ENCODE measurements at places on chromosomes 7 and 10.

- DNase-seq: no peak
These were observed 18.0 kb downstream of the RBAK start for GRCh38 chr7:5063698-5064097.

DNA sequence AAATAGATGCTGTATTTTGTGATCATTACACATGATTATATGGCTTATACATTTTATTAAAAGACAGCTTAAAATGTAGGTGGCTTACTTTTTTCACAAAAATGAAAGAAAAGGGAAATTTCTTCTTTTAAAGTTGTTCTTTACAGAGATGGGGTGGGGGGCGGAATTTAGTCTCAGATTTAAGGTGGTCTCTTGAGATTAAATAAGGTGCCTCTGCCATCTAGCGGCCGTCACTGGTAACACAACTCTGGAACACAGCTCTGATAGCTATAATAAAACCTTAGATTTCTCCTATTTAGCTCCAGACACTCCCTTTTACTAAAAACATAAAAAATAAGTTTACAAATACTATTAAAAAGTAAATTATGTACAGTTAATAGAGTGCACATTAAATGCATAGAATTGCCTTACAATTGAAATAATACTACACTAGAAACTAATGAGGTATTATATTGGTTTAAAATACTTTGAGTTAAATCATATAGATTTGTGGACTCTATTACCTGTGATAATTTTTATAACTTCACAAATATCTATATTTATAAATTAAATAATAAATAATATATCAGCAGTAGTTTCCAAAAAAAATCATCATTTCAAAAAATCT lies 210.9 kb downstream of the DGKB start:
- peak; percentile 42 for DNase-seq

DNA sequence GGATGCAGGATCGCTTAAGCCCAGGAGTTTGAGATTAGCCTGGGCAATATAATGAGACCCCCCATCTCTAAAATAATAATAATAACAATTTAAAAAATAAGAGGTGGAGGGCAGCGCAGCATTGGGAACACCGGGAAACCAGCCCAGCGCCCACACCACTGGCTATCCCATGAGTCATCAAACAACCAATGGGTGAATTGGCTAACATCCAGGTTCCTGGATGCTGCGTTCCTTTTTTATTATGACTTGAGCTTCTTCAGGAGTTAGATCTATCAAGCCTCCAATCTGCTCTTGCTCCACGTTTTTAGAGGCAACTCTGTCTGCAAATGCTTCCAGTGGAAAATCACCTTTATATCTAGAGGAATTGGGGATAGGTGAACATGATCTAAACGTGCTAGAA lies 10.0 kb upstream of the LRRC4 start:
- no peak for DNase-seq

GRCh38 chr7:89311886-89312285 lies 516.3 kb upstream of the TEX47 start:
- no peak for DNase-seq

DNA sequence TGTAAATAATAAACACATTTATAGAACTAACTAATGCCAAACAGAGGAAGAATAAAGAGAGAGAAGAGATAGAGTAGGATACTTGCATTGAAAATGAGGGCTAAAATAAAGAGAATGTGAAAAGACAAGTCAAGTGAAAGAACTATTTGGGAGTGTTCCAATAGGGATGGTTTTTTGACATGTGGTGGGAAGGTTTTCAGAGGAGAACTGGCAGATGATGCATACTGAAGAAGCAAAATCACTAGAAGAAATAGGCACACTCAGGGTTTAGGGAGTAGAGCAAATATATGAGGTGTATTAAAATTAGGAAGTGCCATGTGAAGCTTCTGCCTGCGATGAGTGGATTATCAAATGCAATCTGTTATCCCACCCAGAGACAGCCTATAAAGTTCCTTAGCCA lies 744.8 kb downstream of the REEP3 start:
- no peak for DNase-seq

GRCh38 chr10:102998399-102998907 lies 80.4 kb downstream of the CNNM2 start:
- DNase-seq: no peak

- no peak for DNase-seq
These were observed 1.4 kb upstream of the CREB5 start for GRCh38 chr7:28410628-28411531.

DNA sequence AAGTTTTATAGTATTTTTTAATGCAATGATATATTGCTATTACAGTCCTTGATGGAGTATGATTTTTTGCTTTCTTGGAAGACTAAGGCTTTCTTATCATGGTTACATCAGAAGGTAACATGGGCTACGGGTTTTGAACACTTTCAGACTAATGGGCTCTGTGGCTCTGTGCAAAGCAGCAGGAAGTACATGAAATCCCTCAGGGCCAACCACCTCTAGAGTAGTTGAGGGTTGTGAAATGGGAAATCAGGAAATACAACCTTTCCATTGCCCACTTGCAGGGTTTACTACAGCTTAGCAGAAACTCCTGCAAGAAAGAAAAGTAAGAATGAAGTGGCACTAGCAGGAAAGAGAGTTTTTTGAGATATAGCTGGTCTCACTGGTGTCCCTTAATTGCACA lies 853.5 kb downstream of the KCNMA1 start:
- no peak for DNase-seq

Measured in CD4-positive, alpha-beta T cell treated with Interleukin-10 for 1 hour (primary cell).